ENCODE measurements at places on chromosomes 2 and 18.

DNA sequence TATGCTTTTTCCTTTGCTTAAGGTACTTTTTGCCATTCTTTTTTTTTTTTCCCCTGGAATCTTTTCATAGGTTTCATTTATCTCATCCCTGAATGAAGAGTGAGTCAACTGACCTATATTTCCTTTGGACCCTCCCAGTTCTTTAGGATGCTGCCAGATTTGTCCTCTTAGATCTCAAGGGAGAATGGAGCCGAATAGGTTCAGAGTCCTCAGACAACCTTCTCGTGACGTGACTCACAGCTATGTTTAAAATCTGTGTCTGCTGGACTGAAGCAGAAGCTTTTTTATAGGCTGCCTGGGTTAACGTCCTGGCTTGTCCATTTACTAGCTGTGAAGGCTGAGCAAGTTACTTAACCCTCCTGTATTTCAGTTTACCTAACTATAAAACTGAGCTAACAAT is 358.6 kb downstream of the DLGAP1 start:
- no peak for DNase-seq

- no peak for DNase-seq
These were observed 33.6 kb downstream of the SCTR start for GRCh38 chr2:119490653-119491195.

DNA sequence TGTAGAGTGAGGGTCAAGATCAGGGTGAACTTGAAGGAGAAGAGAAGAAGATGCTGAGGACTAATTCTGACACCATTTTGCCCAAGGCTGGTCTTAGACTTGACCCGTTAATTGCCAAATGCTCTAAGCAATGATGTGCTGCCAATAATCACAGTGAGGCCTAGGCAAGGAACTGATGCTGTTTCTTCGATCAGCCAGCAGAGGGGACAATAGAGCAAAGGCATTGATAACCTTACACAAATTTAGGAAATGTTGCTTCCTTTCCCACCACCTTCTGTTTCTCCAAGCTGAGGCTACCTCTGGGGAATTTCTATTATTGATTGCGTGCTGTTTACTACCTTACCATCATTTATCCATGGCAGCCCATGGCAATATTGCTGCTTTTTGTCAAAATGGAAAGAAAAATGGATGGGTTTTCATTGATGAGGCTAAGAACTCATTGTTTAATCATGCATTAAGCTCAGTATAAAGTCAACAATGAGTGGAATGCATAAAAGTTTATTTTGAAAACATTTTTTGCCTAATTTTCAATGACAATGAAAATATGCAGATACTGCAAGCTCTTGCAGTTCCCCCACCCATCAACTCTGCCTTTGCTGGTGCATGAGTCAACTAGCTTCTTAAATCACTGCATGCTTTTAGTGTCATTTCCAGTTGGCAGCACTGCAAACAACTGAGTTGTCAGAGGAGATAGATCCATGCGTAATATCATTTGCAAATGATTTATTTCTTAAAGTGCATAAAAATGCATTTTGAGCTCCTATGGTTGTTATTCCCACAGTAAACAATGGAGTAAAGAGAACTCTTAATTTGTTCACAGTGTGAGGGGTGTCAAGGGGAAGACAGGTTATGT is 116.4 kb upstream of the NYAP2 start:
- DNase-seq, result no peak

- no peak for DNase-seq
These were observed 1078.5 kb upstream of the ZEB2 start for GRCh38 chr2:145598434-145598833.

- DNase-seq, result no peak
These were observed 166.3 kb downstream of the MREG start for GRCh38 chr2:215847056-215847455.

GRCh38 chr2:166112193-166112605 is 15.6 kb downstream of the SCN1A start:
- no peak for DNase-seq

- no peak for DNase-seq
These were observed 909.4 kb upstream of the GYPC start for GRCh38 chr2:125746321-125747164.

DNA sequence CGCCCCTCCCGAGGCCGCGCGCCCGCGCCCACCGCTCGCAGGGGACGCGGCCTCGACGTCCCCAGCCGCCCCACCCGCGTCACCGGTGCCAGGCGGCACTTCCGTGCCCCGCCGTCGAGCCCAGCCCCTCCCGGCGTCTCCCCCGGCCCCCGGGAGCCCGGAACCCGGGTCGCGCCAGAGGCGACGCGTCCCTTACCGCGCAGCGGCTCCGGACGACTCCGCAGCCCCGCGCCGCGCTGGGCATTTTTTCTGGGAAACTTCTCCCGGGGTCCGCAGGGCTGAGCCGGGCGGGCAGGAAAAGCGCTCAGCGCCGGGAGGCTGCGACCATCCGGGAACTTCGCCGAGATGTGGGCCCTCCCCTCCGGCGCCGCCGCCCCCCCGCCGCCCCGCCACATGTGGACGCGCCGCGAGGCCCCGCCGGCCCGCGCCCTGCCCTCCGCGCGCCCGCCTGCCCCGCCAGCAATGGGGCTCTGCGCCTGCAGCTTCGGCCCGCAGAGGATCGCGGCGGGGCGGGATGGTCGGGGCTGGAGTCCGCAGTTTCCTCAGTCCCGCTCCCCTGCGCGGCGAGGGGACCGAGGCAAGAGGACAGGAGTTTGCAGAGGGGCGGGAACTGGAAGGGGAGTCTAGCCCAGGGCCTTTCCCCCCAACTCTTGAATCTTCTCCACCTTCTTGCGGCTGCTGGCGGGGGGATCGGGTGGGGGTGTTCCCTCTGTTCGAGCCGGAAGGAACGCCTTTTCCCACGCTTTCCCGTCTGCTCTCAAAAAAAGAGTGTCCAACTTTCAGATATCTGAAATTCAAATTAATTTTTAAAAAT is 81.5 kb downstream of the CHRNA1 start:
- DNase-seq, result peak; percentile 18

DNA sequence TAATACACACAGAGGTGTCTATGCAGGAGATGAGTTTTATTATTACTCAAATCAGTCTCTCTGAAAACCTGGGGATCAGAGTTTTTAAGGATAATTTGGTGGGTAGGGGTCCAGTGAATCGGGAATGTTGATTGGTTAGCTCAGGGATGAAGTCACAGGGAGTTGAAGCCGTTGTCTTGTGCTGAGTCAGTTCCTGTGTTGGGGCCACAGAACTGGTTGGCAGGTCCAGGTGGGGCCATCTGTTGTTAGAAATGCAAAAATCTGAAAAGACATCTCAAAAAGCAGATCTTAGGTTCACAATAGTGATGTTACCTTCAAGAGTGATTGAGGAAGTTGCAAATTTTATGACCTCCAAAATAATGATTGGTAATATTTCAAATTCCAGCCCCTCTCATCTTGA is 86.9 kb downstream of the VSNL1 start:
- DNase-seq, result no peak

GRCh38 chr2:155379494-155379893 is 681.0 kb downstream of the KCNJ3 start:
- no peak for DNase-seq

GRCh38 chr2:23492921-23493320 is 107.9 kb downstream of the KLHL29 start:
- no peak for DNase-seq

DNA sequence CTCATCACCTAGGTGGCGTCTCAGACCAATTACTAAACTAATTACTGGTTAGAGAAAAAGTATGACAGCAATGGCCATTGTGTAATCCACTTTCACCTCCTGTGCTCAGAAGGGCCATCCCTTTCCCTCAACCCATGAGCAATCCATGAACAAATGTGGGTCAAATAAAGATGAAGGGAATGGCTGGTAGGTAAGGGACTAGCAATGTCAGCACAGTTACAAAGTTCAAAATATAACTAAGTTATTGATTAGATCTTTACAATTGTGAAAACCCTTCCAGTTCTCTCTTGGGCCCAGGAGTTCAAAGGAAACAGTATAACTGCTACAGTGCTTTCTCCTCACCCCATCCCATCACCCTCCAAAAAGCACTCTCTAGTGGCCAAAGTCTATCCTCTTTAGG is 98.3 kb downstream of the DTNA start:
- no peak for DNase-seq

DNA sequence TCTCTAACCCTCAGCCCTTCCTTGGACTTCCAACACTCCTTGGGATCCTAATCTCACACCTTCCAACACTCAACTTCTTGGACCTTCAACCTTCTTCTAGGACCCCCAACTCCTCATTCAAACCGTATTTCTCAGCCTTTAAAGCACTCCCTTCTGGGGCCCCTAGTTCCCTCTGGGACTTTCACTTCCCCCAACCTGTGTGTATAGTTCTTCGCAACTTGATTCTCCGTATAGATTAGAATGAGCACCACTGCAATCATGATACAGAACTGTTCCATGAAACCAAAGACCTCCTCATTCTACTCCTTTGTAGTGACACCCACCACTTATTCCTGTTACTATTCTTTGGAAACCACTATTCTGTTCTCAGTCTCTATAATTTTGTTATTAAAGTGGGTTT is 62.0 kb upstream of the NFU1 start:
- DNase-seq, result no peak

DNA sequence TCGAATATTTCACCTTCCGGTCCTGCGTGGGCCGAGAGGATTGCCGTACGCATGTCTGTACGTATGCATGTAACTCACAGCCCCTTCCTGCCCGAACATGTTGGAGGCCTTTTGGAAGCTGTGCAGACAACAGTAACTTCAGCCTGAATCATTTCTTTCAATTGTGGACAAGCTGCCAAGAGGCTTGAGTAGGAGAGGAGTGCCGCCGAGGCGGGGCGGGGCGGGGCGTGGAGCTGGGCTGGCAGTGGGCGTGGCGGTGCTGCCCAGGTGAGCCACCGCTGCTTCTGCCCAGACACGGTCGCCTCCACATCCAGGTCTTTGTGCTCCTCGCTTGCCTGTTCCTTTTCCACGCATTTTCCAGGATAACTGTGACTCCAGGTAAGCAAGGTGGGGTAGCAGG is at the start of gene SERPINB5:
SERPINB5 (plus strand) TSS at position 291 of the 400 bp plus-strand sequence. CDS start 7,471 bp downstream, outside the sequence.
- no peak for DNase-seq

GRCh38 chr2:11540148-11540995 is 6.5 kb downstream of the GREB1 start:
- no peak for DNase-seq

DNA sequence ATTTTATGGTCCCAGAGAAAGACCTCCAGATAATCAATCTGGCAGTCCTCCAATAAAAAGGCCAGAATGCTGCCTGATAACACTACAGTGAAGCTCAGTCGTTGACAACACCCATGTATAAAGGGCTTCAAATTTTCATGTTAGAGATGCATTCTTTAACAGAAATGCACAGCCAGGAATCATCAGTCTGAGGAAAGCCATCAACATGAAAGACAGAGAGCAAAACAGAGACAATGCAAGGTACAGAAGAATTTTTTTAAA is 13.8 kb downstream of the BABAM2 start:
- no peak for DNase-seq

GRCh38 chr2:85157345-85157744 is 24.2 kb downstream of the TCF7L1 start:
- DNase-seq, result no peak

- no peak for DNase-seq
These were observed 39.1 kb downstream of the FRZB start for GRCh38 chr2:182827182-182827879.

DNA sequence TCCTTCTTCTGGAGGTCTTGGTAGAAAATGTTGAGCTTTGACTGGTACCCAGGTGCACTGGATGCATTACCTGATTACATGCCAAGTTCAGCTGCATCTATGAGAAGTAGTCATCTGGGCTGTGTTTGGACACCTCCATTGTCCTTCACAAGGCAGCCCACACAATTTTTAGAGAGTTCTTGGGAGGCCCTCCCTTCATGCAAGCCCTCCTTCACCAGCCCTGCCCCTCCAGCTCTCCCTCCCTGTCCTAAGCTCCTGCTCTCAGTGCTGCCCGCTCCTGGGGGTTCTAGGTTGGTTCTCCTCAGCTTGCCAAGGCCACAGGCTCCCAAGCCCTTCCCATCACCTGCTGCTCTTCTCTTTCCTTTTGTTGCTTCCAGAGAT is 148.7 kb downstream of the DYSF start:
- no peak for DNase-seq

GRCh38 chr2:60408207-60408606 is 145.2 kb downstream of the BCL11A start:
- no peak for DNase-seq

Measured in activated CD8-positive, alpha-beta memory T cell treated with anti-CD3 and anti-CD28 coated beads for 1 hour (primary cell).